ENCODE measurements at places on chromosomes 5 and 9. TPM values are rescaled to one million over a fixed set of nuclear protein-coding genes. Genes with fewer than 3 reads are reported as not detected.

CAMK2A gene
- total RNA-seq: 0.13 TPM

DNA sequence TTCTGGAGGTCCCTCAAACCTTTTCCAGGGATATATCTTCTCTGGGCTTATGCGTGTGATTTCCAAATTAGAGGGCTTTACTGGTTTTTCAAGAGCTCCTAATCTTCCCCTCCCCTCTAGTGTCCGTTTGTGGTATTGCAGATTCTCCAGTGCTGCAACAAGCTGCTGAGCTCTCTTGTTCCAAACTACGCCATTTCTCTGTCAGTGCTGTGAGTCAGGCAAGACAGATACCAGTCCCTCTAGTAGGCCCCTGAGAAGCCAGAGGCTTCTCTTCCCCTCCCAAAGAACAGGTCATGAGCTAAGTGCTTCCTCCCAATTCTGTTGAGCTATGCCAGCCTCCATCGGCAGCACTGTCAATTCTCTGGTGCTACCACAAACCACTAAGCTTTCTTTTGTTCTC lies 149.5 kb downstream of the FANCC start:
- peaks cover 16% of the 10 kb centered on the region for H3K36me3 ChIP-seq
- no peak overlapping the region for H3K4me3 ChIP-seq
- no peaks in the 10 kb centered on the region for H3K4me1 ChIP-seq
- no peak overlapping the region for H3K27ac ChIP-seq
- no peaks in the 10 kb centered on the region for H3K27me3 ChIP-seq

DNA sequence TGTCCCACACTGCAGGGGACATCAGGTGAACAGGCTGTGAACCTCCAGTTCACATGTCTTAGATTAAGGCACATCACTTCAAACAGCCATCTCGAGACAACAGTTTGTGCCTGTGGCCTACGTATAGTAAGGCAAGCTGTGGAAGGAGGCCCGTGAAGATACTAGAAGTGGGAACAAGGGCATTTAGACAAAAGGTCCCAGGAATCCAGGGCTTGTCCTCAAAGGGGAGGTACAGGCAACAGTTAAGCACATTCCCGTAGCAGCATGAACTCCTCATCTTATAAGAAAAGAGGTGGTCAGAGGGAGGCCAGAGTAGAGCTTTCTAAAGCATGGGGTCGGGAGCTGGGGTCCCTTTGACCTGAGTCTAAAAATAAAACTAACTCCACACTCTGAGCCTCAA lies 122.5 kb upstream of the TRPM3 start:
- no peak overlapping the region for H3K27ac ChIP-seq
- no peak for DNase-seq

DNA sequence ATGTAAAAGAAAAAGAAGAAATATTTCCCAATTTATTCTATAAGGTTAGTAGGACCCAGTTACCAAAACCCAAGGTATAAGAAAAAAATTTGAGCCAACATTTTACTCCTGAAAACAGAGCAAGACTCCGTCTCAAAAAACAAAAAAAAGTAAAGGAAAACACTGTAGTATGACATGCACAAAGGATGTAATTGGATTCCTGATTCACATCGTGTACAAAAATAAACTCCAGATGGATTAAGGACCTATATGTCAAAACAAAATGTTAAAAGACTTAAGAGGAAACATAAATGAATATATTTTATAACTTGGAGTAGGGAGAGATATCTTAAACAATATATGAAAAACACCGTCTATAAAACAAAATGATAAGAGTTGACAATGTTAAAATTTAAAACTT lies 13.8 kb downstream of the PHYKPL start:
- H3K4me1 ChIP-seq: peaks cover 22% of the 10 kb centered on the region
- H3K4me3 ChIP-seq: no peak overlapping the region
- no peaks in the 10 kb centered on the region for H3K27me3 ChIP-seq
- peaks cover 78% of the 10 kb centered on the region for H3K36me3 ChIP-seq
- H3K27ac ChIP-seq: no peak overlapping the region
- DNase-seq: no peak

DNA sequence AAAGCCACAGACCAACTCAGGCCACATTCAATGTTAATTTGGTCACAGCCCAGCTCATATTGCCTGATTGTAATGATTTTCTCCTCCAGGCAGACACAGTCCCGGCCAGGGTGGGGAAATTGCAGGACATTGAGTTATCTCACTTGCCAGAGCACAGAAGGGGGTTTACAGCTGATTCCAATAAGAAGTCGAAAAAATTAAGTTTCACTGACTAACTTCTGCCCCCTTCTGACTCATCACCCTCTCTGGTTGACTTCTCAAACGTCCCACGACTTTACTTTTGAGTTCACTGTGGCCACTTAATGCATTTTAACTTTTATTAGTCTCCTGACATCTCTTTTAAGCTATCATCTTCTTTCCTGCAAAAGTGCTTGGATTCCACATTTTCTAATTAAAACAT lies 321.4 kb upstream of the WWC1 start:
- DNase-seq: no peak
- no peaks in the 10 kb centered on the region for H3K36me3 ChIP-seq
- no peak overlapping the region for H3K4me3 ChIP-seq

ARHGEF37 gene
- 0.27 TPM for total RNA-seq

PCDHA11 gene
- total RNA-seq: not detected

DNA sequence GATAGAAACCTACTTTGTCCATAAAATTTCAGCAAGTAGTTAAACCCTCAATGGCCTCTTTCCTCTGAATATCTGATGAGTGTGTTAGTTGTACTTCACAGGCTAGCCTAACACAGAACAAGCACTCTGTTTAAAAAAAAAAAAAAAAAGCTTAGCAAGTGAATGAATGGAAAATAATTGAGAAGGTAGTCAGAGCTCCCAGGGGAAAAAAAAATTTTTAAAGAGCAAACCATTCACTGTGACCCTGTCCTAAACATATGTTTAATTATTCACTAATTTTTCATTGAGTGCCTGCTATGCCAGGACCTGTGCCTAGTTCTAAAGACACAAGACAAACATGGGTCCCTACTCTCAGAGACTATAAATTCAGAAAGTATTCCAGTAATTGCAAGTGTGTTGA lies 69.3 kb downstream of the SH3RF2 start:
- no peaks in the 10 kb centered on the region for H3K4me1 ChIP-seq
- no peak overlapping the region for H3K4me3 ChIP-seq
- DNase-seq: no peak
- H3K36me3 ChIP-seq: no peaks in the 10 kb centered on the region
- H3K27ac ChIP-seq: no peak overlapping the region
- H3K27me3 ChIP-seq: no peaks in the 10 kb centered on the region

SLC36A2 gene
- total RNA-seq: not detected

DNA sequence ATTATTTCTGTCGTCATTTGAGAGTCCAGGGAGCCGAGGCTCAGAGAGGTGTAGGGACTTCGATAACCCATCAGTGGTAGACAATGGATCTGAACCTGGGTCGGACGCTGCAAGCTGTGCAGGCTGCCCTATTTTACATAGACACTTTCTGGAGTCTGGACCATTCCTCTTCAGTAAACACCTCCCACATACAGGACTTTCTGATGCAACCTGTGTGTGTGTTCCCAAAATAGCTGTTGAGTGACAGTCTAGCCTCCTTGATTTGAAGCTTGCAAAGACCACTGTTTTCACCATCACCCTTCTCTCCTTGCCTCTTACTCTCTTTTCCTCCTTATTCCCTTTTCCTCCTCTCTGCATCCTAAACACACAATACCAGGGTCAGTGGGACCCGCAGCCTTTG lies 30.7 kb downstream of the CFAP77 start:
- H3K4me3 ChIP-seq: no peak overlapping the region
- peaks cover 53% of the 10 kb centered on the region for H3K27me3 ChIP-seq
- no peak for DNase-seq

DNA sequence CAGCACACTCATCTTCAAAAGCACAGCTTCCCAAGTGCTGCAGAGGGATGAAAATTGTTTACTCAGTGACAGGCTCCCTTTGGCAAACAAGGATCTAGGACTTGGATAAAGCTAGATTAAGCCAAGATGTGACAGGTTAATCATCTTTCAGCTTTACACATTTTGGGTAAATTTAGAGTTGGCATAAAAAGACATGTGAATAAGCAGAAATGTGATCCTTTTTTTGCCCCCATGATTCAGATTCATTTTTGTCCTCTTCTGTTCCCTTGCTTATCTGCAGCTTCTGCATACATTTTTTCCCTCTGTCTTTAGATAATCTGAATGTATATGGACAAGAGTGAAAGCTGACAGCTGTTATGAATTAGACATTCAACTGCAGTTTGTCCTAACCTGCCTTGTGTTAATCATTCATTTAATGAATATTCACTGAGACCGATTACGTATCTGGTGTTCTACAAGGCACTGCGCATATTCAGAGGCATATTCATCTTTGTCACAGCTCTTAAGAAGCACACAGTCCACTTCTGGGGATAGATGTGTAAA lies 19.6 kb downstream of the ADAMTSL1 start:
- H3K4me3 ChIP-seq: no peak overlapping the region
- no peaks in the 10 kb centered on the region for H3K4me1 ChIP-seq
- DNase-seq: no peak
- no peaks in the 10 kb centered on the region for H3K27me3 ChIP-seq

- H3K4me1 ChIP-seq: peaks cover 16% of the 10 kb centered on the region
- H3K36me3 ChIP-seq: no peaks in the 10 kb centered on the region
- H3K4me3 ChIP-seq: peak overlapping the region; percentile 53
- DNase-seq: peak; percentile 11
Measured at GRCh38 chr5:55232271-55232984, 980 bp downstream of the CCNO start.

- H3K4me3 ChIP-seq: no peak overlapping the region
- H3K27me3 ChIP-seq: no peaks in the 10 kb centered on the region
- no peak overlapping the region for H3K27ac ChIP-seq
- H3K4me1 ChIP-seq: peaks cover 19% of the 10 kb centered on the region
- H3K36me3 ChIP-seq: peaks cover 7% of the 10 kb centered on the region
- no peak for DNase-seq
Measured at GRCh38 chr5:1477341-1477740, 32.1 kb upstream of the SLC6A3 start.

DNA sequence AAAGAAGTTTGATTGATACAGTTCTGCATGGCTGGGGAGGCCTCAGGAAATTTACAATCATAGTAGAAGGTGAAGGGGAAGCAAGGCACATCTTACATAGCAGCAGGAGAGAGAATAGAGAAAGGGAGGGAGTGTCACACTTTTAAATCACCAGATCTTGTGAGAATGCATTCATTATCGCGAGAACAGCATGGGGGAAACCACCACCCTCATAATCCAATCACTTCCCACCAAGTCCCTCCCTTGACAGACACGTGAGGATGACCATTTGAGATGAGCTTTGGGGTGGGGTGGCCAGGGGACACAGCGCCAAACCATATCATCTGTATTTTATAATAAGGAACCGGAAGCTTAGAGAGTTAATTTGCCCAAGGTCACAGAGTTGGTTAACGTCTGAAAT lies 13.7 kb upstream of the FOCAD start:
- DNase-seq: no peak
- H3K27ac ChIP-seq: no peak overlapping the region
- no peaks in the 10 kb centered on the region for H3K36me3 ChIP-seq
- H3K4me1 ChIP-seq: no peaks in the 10 kb centered on the region

GRCh38 chr9:126403397-126403796 lies 76.8 kb downstream of the MVB12B start:
- no peak overlapping the region for H3K4me3 ChIP-seq
- no peak overlapping the region for H3K27ac ChIP-seq
- no peaks in the 10 kb centered on the region for H3K36me3 ChIP-seq
- peaks cover 54% of the 10 kb centered on the region for H3K27me3 ChIP-seq
- no peaks in the 10 kb centered on the region for H3K4me1 ChIP-seq
- DNase-seq: no peak

TNC gene
- total RNA-seq: 0.29 TPM

GRCh38 chr9:117344892-117345660 lies 69.8 kb downstream of the ASTN2 start:
- H3K4me1 ChIP-seq: no peaks in the 10 kb centered on the region
- no peak for DNase-seq
- no peak overlapping the region for H3K4me3 ChIP-seq
- no peaks in the 10 kb centered on the region for H3K27me3 ChIP-seq

DNA sequence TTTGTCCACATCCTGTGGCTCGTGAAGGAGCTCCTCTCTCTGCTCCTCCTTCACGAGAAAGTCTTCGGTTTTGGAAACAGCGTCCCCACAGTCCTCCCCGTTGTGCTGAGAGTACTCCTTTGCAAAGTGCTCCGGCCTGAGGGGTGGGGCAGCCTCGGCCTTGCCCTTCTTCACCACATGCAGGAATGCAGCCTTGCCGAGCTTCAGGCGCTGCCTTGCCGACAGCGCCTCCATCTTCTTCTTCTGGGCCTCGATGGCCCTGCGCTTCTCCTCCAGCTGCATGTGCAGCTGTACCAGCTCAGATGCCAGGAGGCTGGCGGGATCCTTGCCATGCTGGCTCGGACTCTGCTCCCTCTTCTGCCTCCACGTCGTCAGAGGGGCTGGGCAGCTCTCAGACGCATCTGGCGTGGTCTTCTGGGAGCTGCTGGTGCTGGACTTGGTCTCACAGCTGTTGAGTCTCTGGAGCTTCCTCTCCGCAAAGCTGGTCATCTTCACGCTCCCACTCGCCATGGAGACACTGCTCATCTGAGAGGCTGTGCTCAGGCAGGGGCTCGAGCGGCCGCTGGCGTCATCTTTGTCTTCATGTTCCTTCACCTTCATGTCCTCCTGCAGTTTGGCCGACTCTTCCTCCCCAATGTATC lies 85.5 kb downstream of the CAMSAP1 start:
- H3K4me1 ChIP-seq: no peaks in the 10 kb centered on the region
- DNase-seq: no peak
- H3K4me3 ChIP-seq: no peak overlapping the region
- H3K27me3 ChIP-seq: no peaks in the 10 kb centered on the region
- H3K27ac ChIP-seq: no peak overlapping the region
- peaks cover 81% of the 10 kb centered on the region for H3K36me3 ChIP-seq

DNA sequence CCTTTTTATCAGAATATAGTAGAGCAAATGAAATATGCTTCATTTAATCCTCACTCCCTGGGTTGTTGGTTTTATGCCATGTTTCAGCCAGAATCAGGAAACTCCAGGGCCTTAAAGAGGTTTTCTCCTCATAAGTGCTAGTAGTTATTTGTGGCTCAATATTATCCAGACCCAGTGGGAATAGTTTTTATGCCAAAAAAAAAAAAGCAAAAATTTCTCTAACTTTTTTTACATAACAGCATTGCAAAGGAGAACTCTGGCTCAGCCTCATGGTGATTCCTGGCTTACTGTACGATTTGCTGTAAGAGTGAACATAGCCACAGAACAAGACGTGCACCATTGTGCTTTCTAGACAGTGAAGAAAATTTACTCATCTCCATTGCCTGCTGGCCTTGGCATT lies 232.5 kb downstream of the PJA2 start:
- no peak overlapping the region for H3K27ac ChIP-seq
- H3K4me3 ChIP-seq: no peak overlapping the region
- DNase-seq: no peak
- no peaks in the 10 kb centered on the region for H3K4me1 ChIP-seq
- H3K36me3 ChIP-seq: no peaks in the 10 kb centered on the region

DNA sequence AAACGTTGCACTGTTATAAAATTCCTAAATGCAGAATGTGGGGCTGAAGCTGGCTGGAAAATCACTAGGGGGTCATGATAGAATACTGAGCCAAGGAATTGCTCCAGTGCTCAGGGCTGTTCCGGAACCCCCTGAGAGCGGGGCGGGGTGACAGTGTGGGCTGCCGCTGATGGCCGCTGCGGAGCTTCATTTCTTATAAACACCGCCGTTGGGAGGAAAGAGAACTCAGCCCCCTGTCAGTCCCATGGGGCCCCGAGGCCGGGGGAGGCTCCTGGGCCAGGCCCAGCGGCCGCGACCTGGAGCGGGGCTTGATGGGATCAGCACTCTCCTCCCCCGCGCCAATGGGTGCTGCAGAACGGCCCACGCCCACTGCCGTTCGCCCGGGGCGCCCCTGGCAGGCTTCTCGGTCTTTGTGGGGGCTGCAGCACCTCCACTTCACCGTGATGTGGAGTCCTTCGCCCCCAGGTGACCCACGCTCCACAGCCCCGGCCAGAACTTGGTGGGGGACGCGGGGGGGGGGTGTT lies 5.2 kb upstream of the IRF1 start:
- H3K36me3 ChIP-seq: no peaks in the 10 kb centered on the region
- H3K4me3 ChIP-seq: peak overlapping the region; percentile 72
- H3K27ac ChIP-seq: peak overlapping the region; percentile 87
